Thoracic aorta (tissue), 2 donors: ENCODE measurements at places on chromosomes 12 and 14.

GRCh38 chr12:33817713-33818112 lies 204.6 kb upstream of the ALG10 start:
- DNase-seq, result no peak

DNA sequence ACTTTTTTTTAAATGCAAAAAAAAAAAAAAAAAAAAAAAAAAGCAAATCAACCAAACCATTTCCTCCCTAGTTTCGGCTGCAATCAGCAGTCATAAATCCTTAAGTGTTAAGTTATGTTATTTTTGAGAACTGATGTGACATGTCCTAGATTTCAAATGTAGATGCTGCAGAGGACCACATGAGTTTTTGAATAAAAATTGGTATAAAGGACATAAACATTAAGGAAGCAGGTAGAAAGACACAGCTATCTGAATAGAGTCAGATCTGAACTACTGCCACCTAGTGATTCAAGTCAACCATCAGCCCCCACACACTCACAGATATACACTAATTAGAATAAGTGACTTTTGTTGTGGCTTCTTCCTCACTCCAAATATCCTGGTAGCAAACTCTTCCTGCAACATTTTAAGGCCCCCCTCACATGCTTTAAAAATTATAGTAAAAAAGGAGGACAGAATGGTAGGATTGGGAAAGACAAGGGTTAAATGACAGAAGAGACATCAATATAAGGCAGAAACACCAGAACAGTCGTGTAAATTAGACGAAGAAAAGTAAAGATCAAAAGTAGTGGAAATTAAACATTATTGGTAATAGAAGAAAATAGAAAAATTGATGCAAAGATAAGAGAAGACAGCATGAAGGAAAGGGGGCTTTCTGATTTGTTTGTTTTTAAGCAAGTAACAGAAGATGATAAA lies 394.5 kb upstream of the ATP2B1 start:
- DNase-seq, result no peak

DNA sequence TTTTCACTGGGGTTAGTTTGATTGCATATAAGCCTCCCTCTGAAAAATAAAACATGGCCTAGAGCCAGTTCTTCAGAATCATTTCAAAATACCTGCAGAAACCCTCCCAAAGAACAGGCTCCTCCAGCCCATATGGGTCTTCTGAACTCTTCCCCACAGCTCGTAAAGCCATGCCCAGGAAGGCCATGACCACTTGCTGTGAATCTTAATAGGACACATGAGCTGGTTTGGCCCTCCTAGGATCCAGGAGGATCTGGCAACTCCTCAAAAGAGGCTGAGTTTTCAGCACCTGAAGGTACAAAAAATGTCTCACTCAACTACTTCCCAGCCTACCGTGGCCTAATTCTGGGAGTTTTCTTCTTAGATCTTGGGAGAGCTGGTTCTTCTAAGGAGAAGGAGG lies 2.4 kb downstream of the MYBPC1 start:
- DNase-seq, result no peak

- no peak for DNase-seq
Measured at GRCh38 chr12:78470354-78471195, 394.0 kb upstream of the SYT1 start.

GRCh38 chr12:24200010-24200409 lies 250.5 kb upstream of the SOX5 start:
- DNase-seq, result no peak

DNA sequence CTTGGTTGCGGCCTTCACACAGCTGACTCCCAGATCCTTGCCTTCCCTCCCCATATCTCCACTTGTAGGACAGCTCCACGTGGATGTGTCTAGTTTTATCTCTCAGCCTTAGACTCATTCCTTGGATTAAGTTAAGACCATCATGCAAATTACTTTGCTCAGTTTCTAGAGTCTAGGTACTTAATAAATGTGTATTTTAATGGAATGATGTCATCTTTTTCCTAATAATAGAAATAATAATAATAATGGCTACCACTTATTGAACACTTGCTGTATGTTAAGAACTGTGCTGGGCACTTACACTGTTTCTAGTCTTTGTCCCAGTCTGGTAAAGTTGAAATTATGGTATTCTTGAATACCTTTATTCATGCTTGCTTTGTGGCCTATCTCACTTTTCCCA lies 37.5 kb downstream of the FBXW8 start:
- DNase-seq, result no peak

GRCh38 chr14:35988972-35989690 lies 163.0 kb downstream of the BRMS1L start:
- no peak for DNase-seq

- DNase-seq, result no peak
Measured at GRCh38 chr14:75650253-75651058, 10.2 kb downstream of the ERG28 start.

DNA sequence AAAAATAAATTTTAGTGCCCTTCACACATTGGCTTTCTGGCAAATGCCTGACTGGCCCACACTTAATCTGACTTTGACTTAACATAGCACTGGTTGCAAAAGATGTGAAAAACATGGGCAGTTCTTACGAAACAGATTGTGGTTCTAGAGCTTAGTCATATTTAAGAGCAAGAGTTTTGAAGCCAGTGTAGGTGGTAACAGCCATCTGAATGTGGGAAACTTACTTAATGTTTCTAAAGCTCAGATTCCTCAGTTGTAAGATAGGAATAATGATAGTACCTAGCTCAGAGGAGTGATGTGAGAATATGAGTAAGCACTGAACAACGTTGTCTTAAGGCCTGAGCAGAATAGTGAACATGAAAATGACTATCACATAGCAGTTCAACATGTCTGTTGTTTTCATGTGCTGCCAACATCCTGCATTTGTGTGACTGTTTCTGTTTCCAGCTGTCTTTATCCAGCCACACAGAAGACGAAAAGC lies 262.7 kb downstream of the SYT1 start:
- DNase-seq, result no peak

DNA sequence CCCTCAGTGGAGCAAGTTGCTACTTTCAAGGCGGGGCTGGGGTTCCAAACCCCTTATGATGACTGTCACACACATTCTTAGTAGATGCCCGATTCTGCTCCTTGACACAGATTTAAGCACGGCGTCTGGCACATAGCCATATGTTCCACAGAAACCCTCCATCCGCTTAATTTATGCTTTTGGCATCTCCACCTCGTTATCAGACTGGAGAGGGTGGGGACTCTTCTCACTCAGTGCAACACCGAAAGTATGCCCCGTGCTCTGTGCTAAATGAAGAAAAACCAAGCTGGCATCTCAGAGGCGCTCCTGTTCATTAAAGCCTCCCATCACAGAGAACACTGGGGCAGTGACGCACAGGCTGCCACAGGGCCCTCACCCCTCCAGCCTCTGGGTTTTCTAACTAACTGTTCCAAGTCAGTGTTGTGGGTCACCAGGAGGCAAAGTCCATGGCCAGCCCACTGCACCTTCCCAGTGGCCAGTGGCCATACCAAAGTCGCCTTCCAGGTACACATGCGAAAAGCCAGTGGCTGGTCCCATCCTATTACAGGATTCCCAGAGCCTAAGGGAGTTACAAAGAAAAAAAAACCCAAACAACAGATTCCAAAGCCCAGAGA lies 27.3 kb downstream of the CCDC88C start:
- DNase-seq, result no peak

- no peak for DNase-seq
Measured at GRCh38 chr12:27906658-27907473, 65.7 kb downstream of the PTHLH start.
